ENCODE measurements at places on chromosomes 3 and 15.

GRCh38 chr3:115709931-115710330 lies 86.6 kb downstream of the GAP43 start:
- DNase-seq: no peak

GRCh38 chr3:28651159-28651558 lies 302.5 kb upstream of the AZI2 start:
- DNase-seq: no peak

- DNase-seq: no peak
Observed at GRCh38 chr15:57947781-57948180, 117.7 kb downstream of the ALDH1A2 start.

- no peak for DNase-seq
Observed at GRCh38 chr3:168497741-168498140, 402.0 kb upstream of the GOLIM4 start.

GRCh38 chr3:77068808-77069207 lies 28.9 kb downstream of the ROBO2 start:
- DNase-seq: no peak

DNA sequence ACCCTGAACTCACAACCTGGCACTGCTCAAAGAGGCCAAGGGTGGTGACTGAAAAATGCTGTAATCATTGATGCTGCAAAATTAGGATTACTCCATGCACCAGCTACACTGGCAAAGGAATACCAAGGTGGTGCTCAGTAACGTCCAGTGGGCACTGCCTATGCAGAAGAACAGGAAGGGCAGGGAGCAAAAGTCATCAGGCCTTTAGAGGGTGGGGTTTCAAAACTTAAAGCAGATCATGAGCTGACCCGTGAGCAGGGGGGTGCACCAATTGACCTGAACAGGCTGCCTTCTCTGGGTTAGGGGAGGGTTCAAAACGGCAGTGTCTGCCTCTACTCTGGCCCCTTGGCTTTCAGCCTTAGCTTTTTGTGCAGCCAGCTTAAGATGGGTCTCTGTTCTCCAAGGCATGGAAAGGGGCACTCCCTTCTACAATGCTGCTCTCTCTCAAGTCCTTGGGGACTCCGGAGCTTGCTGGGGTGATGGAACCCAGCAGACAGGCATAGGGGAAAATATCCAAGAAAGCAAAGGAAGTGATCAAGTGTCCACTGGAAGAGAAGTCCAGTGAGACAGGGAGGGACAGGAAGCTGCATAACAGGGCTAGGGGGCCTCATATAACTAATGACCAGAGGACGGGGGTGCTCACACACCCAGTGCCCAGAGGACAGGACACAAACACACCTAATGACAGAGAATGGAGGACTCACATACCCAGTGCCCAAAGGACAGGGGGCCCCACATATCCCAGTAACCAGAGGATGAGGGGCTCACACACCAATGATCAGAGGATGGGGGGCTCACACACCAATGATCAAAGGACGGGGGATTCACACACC lies 11.4 kb downstream of the RAB6B start:
- DNase-seq: no peak

DNA sequence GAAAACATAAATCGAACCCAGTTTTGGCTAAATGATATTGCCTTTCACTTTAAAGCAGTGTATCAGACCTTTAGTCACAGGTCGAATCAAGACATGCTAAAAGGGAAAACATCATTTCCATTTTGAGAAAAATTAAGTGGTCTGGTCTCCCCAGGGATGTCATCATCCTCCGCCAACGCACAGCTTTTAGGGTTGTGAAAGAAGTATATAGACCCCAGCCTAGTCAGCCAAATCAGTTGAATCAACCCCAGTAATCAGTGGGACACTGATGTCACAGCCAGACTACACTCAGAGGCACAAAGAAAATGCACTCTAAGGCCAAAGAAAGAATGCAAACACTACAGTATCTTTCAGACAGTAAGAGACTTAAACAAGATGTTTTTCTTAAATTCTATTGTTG lies 187.4 kb downstream of the ZIC4 start:
- no peak for DNase-seq

GRCh38 chr15:67826717-67827561 lies 1.6 kb downstream of the SKOR1 start:
- DNase-seq: no peak

DNA sequence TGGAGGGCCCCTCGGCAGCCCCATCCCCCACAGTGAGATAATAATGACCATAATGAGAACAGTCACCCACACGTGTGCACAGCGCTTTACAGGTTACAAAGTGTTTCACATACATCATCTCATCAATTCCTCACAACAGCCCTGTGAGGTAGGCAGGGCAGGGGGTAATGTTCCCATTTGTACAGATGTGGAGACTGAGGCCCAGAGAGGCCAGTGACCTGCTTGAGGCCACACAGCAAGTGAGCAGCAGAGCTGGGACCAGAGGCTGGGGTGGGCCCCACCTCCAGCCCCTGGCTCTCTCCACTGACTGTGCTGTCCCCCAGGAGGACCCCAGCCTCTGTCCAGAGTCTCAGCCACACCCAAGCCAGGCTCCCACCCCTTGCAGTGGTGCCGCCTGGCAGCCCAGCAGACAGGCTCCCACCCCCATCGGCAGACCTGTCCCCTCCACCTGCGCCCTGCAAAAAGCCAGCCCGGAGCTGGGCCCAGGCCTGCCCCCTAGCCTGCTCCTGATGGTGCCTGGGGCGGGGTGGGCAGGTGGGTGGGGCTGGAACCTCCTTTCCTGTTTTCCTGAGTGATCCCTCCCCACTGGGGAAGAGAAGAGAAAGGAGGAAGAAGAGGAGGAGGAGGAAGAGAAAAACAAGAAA lies 19.6 kb downstream of the LINGO1 start:
- DNase-seq: no peak

DNA sequence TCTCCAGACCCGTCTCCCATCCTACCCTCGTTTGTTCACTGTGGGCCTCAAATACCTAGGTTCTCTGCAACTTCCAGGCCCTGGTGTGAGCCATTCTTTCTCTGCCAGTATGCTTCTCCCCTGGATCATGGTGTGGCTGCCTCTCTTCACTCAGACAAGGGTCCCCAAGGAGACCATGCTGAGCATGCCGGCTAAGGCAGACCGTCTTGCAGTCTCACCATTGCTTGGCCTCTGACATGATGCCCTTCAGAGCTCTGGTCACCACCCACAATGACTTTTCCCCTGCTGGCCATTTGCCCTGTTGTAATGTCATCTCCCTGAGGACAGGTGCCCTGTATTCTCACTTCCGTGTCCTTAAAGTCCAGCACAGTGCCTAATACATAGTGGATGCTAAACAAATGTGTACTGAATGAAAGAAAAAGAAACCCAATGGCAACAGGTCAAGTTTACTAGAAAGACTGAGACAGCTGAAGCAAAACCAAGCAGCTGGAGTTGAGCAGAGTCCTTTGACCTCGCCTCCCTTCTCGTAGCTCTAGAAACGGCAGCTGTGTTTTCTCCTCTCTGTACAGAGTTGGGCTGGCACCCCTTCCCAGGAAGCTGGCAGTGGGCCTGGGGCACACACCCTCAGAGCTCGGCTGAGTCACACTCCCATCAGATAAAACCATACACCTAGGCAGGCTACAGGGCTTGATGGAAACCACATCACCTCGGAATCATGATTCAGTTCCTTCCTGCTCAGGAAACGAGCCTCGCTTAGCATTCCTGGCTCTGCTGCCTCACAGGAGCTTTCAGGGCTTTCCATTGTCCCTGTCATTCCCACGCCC lies 8.6 kb downstream of the TLR9 start:
- peak; percentile 54 for DNase-seq

DNA sequence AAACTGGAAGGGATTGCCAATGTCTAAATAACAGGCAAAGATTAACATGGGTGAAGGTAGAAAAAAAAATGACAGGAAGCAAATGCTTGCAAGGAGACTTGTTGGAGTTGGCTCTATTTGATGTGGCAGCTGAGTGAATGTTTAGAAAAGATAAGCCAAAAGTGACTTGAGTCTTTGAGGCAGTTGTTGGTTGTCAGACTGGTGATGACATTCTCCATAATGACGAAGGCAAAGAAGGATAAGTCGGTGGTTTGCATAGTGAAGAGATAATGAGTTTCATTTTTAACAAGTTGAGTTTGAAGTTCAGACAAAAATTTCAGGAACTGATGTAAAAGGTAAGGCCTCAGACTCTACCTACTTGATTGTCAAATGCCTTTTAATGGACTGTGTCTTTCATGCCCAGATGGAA lies 704.1 kb upstream of the SGO1 start:
- no peak for DNase-seq

GRCh38 chr15:64571857-64572291 lies 111.5 kb downstream of the ZNF609 start:
- no peak for DNase-seq

DNA sequence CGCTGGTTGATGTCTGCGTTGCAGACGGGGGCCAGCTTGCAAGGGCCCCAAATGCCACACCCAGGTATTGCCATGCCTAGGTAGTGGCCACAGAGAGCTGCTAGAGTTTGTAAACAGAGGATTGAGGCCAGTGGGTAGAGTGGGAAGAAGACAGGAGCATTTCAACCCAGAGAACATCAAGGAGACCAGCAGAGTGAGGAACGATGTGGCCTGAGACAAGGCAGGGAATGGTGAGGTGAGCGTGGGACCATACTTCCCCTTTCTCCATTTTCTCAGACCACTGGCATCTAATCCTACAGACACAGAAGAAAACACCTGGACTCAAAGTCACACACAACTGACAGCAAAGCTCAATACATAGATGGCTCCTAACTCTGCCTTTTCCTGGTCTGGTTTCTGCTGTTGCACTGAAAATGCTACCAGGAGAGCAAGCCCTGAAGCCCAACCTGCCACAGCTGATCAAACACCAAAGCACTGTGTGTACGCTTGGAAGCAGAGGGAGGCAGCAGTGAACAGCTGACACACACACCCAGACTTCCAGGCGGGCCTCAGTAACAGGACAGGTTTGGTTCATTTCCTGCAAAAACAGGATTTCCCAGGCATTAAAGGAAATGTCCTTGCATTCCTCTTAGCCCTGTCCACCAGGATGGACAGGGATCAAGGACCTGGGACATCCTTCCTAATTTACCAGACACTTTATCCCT lies 1.6 kb downstream of the FAM174B start:
- no peak for DNase-seq

GRCh38 chr15:31346367-31347066 lies 19.9 kb downstream of the KLF13 start:
- DNase-seq: no peak

GRCh38 chr15:47872869-47873432 lies 155.6 kb downstream of the SEMA6D start:
- DNase-seq: no peak

DNA sequence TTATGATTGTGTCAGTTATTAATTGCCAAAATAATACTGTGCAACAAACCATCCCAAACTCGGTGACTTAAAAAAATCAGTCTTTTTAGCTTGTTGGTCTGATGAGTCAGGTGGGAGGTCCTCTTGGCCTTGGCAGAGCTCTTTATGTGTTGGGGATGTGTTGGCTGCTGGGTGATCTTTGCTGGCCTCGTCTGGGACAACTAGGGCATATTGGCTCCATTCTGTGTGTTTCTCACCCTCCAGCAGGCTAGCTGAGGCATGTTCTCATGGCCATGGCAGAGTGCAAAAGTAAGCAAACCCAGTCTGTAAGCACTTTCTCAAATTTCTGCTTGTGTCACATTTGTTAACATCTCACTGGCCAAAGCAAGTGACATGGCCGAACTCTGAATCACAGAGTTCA lies 251.6 kb downstream of the RPLP1 start:
- no peak for DNase-seq

DNA sequence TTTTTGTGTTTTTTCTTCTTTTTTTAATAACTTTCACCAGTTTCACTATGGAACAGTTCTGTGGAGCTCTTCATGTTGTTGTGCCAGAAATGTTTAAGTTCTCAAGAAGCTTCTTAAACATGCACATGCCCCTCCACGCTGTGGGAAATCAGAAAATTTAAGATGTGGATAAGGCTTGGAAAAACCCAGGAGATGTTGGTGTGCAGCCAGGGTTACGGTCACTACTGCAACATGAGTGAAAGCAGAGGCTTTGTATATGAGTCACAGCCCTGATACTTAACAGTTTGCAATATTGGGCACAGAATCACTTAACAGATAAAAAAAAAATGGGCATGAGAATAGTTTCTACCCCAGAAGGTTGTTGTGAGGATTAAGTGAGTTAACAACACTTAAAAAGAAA lies 399.9 kb downstream of the LRTM1 start:
- DNase-seq: no peak

DNA sequence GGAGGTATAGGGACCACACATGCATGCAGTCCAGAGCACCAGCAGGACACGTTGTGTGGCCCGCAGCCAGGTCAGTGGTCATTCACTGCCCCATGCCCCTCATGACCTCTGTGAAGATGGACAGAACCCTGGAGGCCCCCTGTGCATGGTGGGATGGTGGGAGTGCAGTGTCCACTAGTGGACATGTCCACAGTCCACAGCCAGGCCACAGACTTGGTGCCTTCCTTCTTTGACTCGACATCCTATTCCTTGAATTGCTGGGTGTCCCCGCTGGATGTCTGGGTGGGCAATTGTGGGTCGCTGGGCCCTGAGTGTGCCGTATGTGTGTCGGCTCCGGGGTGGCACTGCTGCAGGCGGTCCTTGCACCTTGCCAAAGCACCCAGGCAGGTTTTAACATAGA lies 35.7 kb downstream of the KLF15 start:
- no peak for DNase-seq

- DNase-seq: no peak
Observed at GRCh38 chr3:9934235-9934621, 594 bp downstream of the CRELD1 start.

DNA sequence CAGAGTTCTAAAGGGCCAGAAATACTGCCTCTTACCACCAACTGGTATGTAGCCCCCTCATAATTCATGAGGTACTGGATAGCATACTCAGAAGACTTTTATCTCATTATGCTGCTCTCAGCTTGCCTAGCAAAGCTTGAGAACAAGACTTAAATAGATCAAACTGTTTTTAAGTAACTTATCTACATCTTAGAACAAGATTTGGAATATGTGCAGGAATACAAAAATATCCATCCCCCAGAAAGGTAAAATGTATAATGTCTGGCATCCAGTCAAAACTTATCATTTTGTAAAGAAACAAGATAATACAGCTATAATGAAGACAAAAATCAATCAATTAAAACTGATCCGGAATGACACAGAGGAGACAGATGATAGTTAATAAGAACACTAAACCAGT lies 400.4 kb upstream of the TGFBR2 start:
- no peak for DNase-seq

DNA sequence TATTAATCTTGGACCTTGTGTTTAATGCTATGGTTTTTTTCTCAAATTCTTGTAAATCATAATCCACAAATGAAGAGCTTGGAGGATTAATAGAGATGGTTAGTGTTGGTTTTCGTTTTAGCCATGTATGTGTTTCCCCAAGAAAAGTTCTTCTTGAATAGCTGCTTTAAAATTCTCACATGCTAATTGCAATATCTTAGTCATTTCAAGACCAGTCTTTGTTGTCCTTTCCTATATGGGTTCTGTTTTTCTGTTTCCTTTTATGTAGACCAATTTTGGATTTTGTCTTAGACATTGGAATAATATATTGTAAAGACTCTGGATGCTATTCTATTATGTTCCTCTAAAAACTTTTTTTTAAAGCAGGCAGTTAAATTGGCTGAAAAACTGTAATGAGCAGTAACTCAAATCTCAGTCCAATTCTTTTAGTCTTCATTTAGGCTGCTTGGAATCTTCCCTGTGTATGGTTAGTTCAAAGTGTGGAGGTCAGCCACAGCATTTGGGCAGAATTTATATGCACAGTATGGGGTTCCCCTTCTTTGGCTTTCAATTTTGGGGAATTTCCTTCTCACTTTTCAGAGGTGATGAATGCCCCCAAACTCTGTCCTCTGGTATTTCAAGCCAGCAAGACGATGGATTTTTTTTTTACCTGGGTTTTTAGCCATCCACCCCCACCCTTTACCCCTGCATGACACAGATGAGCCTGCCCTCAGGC lies 39.1 kb upstream of the DNAJC13 start:
- no peak for DNase-seq
